Activated CD8-positive, alpha-beta memory T cell treated with anti-CD3 and anti-CD28 coated beads for 4 hours (primary cell): ENCODE measurements at places on chromosomes 2 and 18.

DNA sequence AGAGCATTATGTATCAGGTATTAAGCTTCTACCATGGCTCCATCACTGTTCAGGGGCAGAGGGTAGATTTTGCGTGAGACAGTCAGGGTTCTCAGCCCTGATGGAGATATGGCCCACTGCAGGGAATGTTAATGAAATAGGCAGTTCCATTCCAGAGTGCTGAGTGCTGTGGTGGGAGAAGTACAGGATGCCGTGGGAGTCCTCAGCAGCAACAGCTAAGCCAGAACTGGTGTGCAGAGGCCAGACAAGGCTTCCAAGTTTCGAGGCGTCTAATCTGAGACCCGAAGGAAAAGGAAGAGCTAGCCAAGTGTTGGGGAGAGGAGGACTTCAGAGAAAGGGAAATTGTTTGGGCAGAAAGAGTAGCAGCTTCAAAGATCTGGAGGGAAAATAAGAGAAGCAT is 30.2 kb upstream of the MAPRE2 start:
- no peak for DNase-seq

- no peak for DNase-seq
Measured at GRCh38 chr2:144660518-144661316, 140.8 kb upstream of the ZEB2 start.

- no peak for DNase-seq
Measured at GRCh38 chr2:112048887-112049286, 6.2 kb upstream of the TMEM87B start.

DNA sequence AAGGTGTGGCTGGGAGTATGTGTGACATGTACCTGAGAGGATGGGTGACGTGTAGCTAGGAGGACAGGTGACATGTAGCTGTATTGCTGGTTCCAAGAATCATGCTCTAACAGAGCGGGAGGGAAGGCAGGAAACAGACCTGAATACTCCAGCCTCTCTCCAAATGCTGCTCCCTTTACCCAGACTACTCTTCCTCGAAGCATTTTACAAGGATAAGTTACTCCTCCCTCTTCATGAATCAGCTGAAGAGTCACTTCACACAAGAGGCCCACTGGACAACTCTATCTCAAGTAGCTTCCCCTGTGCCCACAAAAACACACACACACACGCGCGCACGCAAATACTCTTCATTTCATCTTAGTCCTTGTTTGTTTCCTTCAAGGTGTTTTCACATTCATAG is 52.6 kb upstream of the KIDINS220 start:
- no peak for DNase-seq

DNA sequence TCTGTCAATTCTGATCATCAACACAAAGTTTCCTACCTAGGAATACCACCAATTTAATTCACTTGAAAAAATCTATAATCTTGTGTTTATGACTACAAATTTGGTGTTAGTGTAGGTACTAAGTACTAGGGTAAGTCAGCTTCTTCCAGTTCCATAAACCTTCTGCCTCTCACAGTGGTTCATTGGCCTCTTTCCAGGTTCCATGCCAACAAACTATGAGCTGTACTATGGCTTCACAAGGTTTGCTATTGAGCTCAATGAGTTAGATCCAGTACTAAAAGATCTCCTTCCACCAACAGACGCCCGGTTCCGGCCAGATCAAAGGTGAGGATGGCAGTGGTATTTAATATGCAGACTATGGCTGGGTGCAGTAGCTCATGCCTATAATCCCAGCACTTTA is 58.8 kb downstream of the PRKRA start:
- DNase-seq: no peak

DNA sequence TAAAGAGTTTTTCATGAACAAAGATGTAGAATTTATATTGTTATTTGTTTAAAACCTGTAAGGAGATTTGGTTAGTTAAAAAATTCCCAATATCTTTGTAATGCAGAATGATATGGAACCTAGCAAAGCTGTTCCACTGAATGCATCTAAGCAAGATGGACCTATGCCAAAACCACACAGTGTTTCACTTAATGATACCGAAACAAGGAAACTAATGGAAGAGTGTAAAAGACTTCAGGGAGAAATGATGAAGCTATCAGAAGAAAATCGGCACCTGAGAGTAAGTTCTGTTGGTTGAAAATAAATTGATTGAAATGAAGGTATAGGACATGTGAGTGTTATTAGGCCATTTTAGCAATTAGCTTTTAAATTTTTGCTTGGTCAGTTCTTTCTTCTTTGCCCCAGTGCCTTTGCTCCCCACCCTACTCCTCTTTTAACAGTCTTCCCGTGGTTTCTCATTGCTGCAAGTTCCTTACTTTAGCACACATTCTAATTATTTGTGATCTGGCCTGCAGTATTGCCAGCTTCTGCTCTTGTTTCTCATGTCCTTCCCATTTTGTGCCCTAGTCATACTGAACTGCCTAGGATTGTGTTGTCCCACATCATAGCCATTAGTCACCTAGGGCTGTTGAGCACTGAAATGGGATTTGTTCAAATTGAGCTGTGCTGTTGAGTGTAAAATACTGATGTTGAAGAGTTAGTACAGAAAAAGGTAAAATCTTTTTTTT is 36.6 kb downstream of the VAPA start:
- DNase-seq: no peak

GRCh38 chr2:192535956-192536921 is 341.5 kb upstream of the TMEFF2 start:
- no peak for DNase-seq

DNA sequence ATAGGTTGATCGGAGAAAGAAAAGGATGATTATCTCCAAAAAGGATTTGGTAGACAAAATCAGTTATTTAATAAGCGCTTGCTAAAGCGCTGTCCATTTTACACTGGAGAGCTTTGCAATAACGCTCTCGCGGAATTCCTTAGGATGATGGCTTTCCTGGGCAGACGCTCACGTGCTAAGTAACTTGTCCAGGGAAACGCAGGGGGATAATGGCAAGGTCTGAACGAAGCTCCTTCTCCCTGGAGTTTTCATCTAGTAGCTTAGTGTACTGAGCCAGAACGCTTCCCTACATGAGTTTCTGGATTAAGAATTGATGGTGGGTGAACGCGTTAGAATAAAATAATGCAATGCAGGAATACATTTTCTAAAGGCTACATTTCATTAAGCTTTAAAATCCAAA is 739.5 kb upstream of the SALL3 start:
- DNase-seq: no peak

DNA sequence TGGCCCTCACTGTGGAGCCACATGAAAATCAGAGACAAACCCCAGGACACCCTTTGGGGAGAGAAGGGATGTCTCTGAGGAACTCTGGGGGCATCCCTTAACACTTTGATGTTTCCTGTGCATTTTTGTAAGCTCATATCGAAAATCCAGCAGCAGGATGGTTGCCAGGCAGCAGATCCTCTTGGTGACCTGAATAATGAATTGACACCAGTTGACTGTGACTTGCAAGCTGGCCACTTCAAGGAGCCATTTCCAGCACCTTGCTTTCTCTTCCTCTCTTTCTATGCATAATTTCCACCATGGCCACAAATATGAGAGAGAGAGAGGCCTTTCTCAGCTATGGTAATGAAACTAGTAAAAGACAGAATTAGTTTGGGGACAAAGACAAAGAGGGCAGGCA is 91.7 kb downstream of the NRP2 start:
- no peak for DNase-seq

DNA sequence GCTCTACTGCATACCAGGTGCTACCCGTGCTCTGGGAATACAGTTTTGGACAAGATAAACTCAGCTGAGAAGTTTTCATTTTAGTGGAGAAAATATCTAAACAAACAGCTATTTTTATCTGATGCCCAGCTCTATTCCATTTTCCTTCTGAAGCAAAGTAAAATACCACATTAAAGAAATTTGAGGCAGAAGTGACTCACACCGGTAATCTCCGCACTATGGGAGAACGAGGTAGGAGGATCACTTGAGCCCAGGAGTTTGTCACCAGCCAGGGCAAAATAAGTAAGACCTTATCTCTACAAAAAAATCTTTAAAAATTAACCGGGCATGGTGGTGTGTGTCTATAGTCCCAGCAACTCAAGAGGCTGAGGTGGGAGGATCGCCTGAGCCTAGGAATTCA is 416.2 kb upstream of the LYPD1 start:
- DNase-seq: no peak

GRCh38 chr18:48842259-48843061 is 108.3 kb downstream of the SMAD7 start:
- DNase-seq: no peak

- DNase-seq: no peak
Measured at GRCh38 chr18:27110319-27110718, 74.8 kb downstream of the CHST9 start.

- no peak for DNase-seq
Measured at GRCh38 chr2:155266583-155266982, 568.1 kb downstream of the KCNJ3 start.

DNA sequence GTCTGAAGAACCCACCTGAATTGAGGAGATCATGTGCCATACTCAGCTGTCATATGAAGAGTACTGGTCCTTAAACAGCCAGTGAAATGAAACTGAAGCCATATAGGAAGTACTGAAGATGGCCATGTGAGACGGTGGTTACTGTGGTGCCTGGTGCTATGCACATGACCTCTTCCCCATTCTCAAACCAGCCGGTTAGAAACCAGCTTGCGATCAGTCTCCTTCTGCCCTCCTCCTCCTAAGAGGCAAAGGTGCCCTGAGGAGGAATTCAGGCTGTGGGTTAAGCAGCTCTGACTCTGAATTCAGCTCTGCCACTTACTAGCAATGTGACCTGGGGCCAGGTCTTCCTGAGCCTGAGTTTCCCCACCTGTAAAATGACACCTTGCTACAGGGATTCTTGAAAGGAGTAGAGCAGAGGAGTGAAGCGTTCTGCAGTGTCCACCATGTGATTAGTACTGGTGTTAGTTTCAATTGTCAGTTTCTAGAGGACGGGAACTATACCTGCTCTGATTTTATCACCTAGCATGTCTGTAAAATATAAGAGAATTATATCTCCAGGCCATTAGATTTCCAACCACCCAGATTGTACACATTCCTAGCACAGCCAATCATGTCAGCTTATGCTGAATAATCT is 5.1 kb downstream of the FECH start:
- no peak for DNase-seq

DNA sequence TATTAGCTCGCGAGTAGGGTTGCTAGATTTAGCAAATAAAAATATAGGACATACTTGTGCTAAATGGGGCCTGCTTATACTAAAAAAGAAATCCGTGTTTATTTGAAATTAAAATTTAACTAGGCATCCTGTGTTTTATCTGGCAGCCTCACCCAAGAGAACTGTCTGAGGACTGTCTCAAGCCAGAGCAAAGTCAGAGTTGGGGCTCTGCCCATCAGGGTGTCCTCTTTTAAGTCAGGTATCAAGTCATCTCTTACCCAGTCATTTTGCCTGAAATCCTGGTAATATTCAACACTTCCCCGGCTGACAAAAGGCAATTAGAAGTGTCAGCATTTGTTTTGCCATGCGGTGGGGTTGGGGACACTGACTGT is 48.3 kb upstream of the ST3GAL5 start:
- DNase-seq: no peak

- DNase-seq: no peak
Measured at GRCh38 chr2:101057051-101057933, 55.2 kb downstream of the RPL31 start.

DNA sequence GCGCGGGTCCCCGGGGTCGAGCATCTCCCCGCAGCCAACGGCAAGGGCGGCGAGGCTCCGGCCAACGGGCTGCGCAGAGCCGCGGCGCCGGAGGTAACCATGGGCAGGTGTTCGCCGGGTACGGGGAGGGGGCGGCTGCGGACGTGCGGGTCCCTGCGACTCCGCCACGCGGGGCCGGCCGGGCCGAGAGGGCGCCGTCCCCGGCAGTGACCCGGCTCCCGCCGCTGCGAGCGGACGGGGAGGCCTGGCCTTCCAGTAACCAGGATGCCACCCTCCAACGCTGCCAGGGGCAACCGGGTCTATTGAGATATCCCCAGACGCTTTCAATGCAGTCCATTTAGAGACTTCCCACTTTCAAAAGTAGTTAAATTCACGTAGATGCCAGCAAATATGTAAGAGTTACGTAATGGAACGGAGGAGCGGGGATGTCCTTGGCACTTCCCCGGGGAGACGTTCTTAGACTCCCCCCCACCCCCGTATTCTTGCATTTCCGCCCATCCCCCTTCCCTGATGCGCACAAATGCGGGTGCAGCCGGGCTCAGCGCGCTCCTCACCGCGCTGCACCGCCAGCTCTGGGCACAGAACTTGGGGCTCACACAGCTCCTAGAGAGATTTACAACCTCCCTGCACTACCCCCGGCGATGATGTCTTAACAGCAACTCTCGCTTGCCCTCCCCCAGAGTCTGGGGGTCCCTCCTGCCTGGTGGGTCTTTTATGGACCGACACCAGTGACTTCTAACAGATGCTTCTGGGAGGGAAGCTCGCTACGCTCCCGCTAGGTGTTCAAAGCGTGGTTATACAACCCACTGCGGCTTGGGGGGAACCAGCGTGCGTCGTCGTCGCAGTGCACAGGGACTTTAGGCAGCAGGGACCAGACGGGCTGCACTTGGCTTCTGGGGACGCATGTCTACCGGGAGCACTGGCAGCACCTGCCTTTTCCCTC is 657 bp downstream of the SGPP2 start:
- DNase-seq: no peak

DNA sequence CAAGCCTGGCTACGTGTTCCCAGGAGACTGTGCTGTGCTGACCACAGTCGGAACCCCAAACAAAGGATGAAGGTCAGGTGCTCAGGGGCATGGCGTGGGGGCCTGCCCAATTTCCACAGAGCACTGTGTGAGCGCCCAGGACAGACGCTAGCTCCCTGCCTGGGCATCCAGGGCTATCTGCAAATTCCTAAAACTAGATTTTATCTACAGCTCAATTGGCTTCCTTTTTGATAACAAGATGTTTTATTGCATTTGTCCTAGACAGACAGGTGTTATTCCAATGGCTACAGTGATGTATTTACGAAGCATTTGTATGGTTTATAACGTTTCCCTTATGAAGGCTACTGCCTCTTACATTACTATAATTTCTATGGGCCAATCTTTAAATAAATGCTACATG is 16.0 kb downstream of the PTGR3 start:
- DNase-seq: no peak

- no peak for DNase-seq
Measured at GRCh38 chr18:6722690-6723089, 6.8 kb upstream of the ARHGAP28 start.

DNA sequence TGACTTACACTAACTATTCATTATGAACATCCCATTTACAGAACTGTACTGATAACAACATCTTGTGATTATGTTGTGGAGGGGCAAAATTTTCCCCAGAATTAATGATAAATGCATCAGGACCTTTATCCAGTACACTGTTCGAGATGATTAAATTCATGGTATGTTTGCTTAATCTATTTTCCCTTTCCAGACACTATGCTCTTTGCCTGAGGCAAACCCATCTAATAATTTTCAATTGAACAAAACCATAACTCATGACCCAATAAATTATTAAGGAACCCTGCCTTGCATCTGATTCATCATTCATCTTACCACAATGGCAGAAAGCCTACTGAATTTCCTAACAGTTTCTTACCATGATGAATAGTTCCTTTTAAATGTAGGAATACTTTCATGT is 385.0 kb downstream of the DSEL start:
- no peak for DNase-seq
